ENCODE measurements at places on chromosomes 2 and 18. TPM values are rescaled to one million over a fixed set of nuclear protein-coding genes. Genes with fewer than 3 reads are reported as not detected.

C1GALT1C1L gene
- 0.25 TPM for total RNA-seq

TMEM198 gene
- total RNA-seq, result 6.4 TPM

RESP18 gene
- not detected for total RNA-seq

IHH gene
- total RNA-seq, result not detected

HAAO gene
- total RNA-seq, result not detected
